ENCODE measurements at places on chromosomes 5 and 9. TPM values are rescaled to one million over a fixed set of nuclear protein-coding genes. Genes with fewer than 3 reads are reported as not detected.

- no peaks in the 10 kb centered on the region for H3K27me3 ChIP-seq
- no peak overlapping the region for H3K27ac ChIP-seq
- DNase-seq: no peak
- no peak overlapping the region for H3K4me3 ChIP-seq
These were observed 4.4 kb upstream of the TMEM268 start for GRCh38 chr9:114606597-114607207.

The SLC36A2 gene
- total RNA-seq: not detected

The FOXI1 gene
- total RNA-seq: 0.18 TPM

GRCh38 chr5:38290028-38290653 lies 31.8 kb downstream of the EGFLAM start:
- H3K27me3 ChIP-seq: peaks cover 5% of the 10 kb centered on the region
- H3K4me1 ChIP-seq: no peaks in the 10 kb centered on the region
- H3K36me3 ChIP-seq: no peaks in the 10 kb centered on the region
- no peak for DNase-seq
- no peak overlapping the region for H3K27ac ChIP-seq
- no peak overlapping the region for H3K4me3 ChIP-seq

DNA sequence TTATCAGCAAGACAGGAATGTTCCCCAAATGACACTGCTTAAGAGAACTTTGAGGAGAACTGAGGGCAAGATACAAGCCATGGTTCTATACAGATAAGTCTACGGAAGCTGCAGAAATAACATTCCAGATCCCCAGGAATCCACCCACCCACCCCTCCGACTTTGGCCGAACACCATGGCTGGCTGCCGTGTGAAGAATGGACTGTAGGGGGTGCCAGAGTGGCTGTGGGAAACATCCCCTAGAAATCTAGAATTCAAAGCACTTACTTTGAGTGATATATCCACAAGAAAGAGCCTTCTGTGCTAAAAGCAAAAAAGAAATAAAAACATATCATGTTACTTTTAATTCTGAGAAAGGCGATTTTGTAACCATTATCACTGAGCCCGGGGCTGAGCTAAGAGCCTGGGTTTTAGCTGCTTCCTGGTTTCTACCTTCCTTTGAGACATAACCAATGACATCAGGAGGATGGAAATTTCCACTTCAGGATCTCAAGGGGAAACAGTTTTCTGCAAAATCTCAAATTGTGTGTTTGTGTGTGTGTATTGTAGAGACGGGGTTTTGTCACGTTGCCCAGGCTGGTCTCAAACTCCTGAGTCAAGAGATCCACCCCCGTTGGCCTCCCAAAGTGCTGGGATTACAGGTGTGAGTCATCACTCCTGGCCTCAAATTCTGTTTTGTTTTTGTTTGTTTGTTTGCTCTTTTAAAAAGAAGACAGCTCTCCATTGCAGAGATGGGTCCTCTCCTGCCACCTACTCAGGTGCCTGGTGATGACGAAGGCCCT lies 36.4 kb downstream of the GGTA1 start:
- H3K4me3 ChIP-seq: no peak overlapping the region
- H3K27me3 ChIP-seq: peaks cover 48% of the 10 kb centered on the region

DNA sequence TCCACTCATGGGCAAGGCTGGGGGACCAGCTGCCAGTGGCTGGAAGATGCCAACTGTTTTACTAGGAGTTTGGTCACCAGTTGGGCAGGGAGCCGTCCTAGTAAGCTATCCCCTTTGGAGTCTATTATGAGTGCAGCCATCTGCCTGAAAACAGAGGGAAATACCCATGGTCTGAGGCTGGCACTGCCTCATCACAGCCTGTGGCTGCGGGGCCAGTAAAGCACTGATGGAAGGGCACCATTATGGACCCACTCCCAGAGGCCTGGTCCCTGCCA lies 187.2 kb upstream of the PANK3 start:
- no peak overlapping the region for H3K4me3 ChIP-seq
- no peak for DNase-seq
- no peaks in the 10 kb centered on the region for H3K36me3 ChIP-seq
- H3K27me3 ChIP-seq: peaks cover 24% of the 10 kb centered on the region

GRCh38 chr5:91006713-91007112 lies 376.4 kb downstream of the ARRDC3 start:
- H3K27me3 ChIP-seq: peaks cover 29% of the 10 kb centered on the region
- no peak overlapping the region for H3K4me3 ChIP-seq
- H3K4me1 ChIP-seq: no peaks in the 10 kb centered on the region
- DNase-seq: no peak

- no peaks in the 10 kb centered on the region for H3K36me3 ChIP-seq
- H3K27me3 ChIP-seq: no peaks in the 10 kb centered on the region
- H3K27ac ChIP-seq: no peak overlapping the region
- H3K4me1 ChIP-seq: no peaks in the 10 kb centered on the region
These were observed 121.9 kb upstream of the RFX3 start for GRCh38 chr9:3647652-3648051.

DNA sequence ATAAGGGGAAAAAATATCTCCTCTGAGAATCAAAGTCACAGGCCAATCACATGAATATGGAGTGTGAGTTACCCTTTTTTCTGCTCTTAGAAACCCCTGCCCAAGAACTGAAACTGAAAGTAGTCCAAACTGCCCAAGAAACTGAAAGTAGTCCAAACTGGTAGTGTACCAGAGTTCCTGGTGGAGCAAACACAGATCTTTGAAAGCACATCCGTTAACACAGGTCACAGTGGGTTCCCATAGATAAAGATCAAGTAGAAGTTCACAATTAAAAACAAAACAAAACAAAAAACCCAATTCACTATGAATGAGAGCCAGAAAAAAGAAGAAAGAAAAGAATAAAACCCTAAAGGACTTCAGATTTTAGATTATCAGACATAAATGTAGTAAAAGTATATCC lies 332.4 kb upstream of the EFNA5 start:
- peak overlapping the region; percentile 69 for H3K4me3 ChIP-seq
- H3K27ac ChIP-seq: peak overlapping the region; percentile 86
- no peaks in the 10 kb centered on the region for H3K27me3 ChIP-seq

GRCh38 chr5:137090721-137091120 lies 408.4 kb downstream of the SPOCK1 start:
- H3K27ac ChIP-seq: no peak overlapping the region
- no peak overlapping the region for H3K4me3 ChIP-seq
- H3K36me3 ChIP-seq: no peaks in the 10 kb centered on the region
- DNase-seq: no peak

GRCh38 chr9:6301858-6302257 lies 26.3 kb upstream of the TPD52L3 start:
- DNase-seq: no peak
- peaks cover 10% of the 10 kb centered on the region for H3K27me3 ChIP-seq
- H3K4me3 ChIP-seq: no peak overlapping the region
- H3K27ac ChIP-seq: no peak overlapping the region

GRCh38 chr9:118558026-118558425 lies 811.2 kb downstream of the BRINP1 start:
- no peak for DNase-seq
- no peaks in the 10 kb centered on the region for H3K36me3 ChIP-seq
- no peak overlapping the region for H3K4me3 ChIP-seq
- H3K27me3 ChIP-seq: no peaks in the 10 kb centered on the region

GRCh38 chr5:44845777-44846176 lies 37.0 kb downstream of the MRPS30 start:
- no peak overlapping the region for H3K27ac ChIP-seq
- no peak overlapping the region for H3K4me3 ChIP-seq
- no peak for DNase-seq
- no peaks in the 10 kb centered on the region for H3K27me3 ChIP-seq

DNA sequence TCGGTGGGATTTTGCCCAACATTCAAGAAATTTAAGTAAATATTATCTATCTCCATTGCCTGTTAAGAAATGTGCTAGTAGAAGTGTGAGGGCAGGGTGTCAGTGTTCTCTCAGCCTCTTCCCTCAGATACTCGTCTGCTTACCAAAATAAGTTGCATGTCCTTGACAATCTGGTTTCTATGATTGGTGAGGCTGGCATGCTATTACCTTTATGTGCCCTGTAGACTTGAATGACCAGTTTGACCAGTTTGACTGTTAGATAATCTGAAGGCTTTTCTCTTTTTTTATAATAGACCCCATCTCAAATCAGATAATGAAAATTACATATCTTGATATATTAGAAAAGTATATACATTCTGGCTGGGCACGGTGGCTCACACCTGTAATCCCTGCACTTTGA lies 348 bp downstream of the CATSPER3 start:
- H3K4me3 ChIP-seq: no peak overlapping the region
- peaks cover 7% of the 10 kb centered on the region for H3K36me3 ChIP-seq
- peaks cover 19% of the 10 kb centered on the region for H3K4me1 ChIP-seq
- DNase-seq: no peak
- H3K27me3 ChIP-seq: no peaks in the 10 kb centered on the region
